Body of pancreas (tissue), 4 donors: ENCODE measurements at places on chromosomes 4 and X. TPM values are rescaled to one million over a fixed set of nuclear protein-coding genes. Genes with fewer than 3 reads are reported as not detected.

Gene MFAP3L
- total RNA-seq, result 1.3 TPM

Gene DDX53
- not detected for total RNA-seq

Gene HTR2C
- not detected for total RNA-seq

Gene RNF150
- 4.6 TPM for total RNA-seq

GRCh38 chrX:48045410-48046311, 25.8 kb downstream of the ZNF630 start:
- no peaks in the 10 kb centered on the region for H3K27me3 ChIP-seq
- H3K36me3 ChIP-seq, result no peaks in the 10 kb centered on the region
- peak; percentile 26 for DNase-seq
- H3K4me3 ChIP-seq, result no peak overlapping the region

DNA sequence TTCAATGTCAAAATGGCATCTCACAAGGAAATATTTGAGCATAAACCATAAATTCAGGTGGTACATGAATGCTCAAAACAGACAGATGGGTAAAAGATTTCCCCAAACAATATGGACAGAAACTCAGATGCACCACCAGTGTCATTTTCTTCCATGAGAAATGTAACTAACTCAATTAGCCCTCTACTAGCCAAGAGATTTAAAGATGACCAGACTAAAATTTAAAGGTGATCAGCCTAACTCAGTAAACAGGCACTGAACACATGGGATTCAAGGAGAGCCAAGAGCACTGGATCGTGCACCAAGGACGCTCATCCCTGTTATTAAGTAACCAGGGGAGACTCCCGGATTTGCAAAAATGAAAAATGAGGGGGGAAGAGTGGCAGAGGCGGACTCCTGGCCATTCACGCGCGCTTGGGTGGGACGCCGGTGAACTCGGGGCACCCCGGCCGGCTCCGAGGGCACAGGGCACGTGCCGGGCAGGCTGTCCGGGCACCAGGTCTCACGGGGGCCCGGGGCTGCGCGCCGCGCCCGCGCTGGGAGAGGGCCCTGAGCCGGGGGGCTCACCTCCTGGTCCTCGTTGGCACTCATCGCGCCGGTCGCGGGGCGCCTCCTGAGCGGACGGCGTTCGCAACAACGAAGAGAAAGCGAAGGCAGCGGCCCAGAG, 490 bp downstream of the RWDD4 start:
- H3K4me1 ChIP-seq, result peaks cover 20% of the 10 kb centered on the region
- H3K4me3 ChIP-seq, result peak overlapping the region; percentile 93
- peak overlapping the region; percentile 95 for H3K27ac ChIP-seq
- H3K36me3 ChIP-seq, result peaks cover 2% of the 10 kb centered on the region
- no peaks in the 10 kb centered on the region for H3K27me3 ChIP-seq

DNA sequence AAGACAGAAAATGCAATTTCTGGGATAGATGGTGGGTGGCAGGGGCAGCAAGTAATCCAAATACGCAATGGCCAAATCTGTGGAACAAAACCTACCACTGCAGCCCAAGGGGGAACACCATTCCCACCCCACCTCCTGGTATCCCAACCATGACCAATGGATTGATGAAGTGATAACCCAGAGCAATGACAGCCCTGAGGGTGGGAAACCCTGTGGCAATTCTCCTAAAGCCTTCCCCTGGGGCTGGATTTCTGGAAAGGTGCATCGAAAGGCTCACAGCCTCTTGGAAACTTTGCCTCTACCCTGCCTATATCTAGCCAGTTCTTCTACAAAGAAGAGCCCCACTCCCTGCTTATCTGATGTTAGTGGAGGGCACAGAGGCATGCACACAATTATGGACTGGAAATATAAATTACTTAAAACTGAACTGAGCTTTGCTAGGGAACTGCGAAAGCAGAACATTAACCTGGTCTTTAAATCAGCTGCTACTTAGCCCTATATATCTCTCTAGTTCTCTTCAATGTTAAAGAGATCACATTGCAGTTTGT, 59.9 kb upstream of the TXK start:
- no peaks in the 10 kb centered on the region for H3K27me3 ChIP-seq
- no peak for DNase-seq
- H3K27ac ChIP-seq, result no peak overlapping the region
- H3K4me1 ChIP-seq, result no peaks in the 10 kb centered on the region

DNA sequence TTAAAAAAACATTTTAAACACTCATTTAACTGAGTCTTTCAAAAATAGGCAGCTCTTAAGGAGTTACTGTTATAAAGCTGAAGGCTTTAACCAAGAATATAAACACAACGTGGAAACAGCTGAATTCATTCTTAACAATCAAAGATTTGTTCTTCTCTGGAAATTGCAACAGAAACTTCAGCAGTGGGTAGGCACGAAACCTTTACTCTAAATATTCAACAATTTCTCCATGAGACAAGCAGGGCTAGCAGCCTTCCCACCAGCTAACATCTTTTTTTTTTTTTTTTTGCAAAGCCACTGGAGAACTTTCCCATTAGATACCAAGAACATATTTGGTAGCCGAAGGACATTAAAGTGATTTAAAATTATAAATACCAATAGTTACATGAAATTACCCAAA, 78.2 kb upstream of the PRSS48 start:
- H3K4me1 ChIP-seq, result peaks cover 16% of the 10 kb centered on the region
- no peak overlapping the region for H3K4me3 ChIP-seq
- DNase-seq, result no peak
- no peaks in the 10 kb centered on the region for H3K27me3 ChIP-seq

DNA sequence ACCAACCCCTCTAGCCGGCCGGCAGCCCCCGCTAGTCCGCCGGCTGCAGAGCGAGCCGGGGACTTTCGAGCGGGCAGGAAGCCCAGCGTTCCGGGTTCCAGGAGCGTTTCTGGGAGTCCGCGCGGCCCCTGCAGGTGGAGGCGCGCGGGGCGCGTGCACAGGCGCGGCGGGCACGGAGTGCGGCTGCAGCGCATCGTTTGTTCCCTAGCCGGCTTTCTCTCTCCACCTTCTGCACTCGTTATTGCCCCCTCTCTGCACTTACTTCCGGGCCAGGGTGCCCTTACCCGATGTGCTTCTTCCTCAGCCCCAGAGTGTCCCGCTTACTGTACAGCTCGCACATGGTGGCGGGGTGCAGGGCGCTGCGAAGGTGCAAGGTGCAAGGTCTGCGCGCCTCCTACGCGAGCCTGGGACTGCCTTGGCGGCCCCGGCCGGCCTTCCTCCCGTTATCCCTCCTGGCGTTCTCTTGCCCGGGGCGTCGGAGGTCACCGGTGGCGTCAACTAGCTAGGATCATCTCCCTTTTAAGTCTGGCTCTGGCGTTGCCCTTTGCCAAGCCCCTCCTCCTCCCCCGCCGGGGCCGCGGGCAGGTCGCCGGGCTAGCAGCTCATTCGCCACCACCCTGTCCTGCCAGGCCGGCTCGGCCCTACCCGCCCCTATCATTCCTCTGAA, at the start of gene ETNPPL:
Gene ETNPPL (minus strand): TSS at position 495 of the 667 bp plus-strand sequence. CDS start 155 bp downstream, at position 340.
- H3K4me3 ChIP-seq, result peak within 1 kb of the TSS; percentile 18
- no peak within 1 kb of the TSS for H3K27ac ChIP-seq
- H3K27me3 ChIP-seq, result no peaks in the 10 kb centered on the region

DNA sequence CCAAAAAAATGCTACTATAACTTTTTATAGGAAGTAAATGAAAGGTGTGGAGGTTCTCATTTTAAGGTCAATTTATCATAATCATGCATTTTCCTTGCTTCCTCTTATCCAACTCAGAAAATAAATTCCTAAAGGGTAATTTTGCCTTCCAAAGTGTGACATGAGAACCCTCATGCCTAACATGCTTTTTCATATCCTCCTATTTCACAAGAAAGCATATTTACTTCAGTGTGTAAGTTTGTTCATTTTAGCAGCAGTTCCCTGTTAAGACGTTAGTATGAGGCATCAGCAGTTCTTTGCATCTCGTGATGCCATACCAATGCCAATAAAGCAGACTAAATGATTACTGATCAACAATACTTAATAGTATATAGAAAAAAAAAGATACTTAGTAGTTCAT, 18.4 kb downstream of the WDFY3 start:
- DNase-seq, result no peak
- H3K36me3 ChIP-seq, result no peaks in the 10 kb centered on the region
- peak overlapping the region; percentile 9 for H3K27ac ChIP-seq
- peaks cover 31% of the 10 kb centered on the region for H3K4me1 ChIP-seq
- no peaks in the 10 kb centered on the region for H3K27me3 ChIP-seq
- H3K4me3 ChIP-seq, result no peak overlapping the region

- no peaks in the 10 kb centered on the region for H3K4me1 ChIP-seq
- DNase-seq, result no peak
- H3K27me3 ChIP-seq, result no peaks in the 10 kb centered on the region
- no peak overlapping the region for H3K27ac ChIP-seq
- H3K36me3 ChIP-seq, result no peaks in the 10 kb centered on the region
- H3K4me3 ChIP-seq, result no peak overlapping the region
Observed at GRCh38 chr4:106766519-106766918, 269.6 kb downstream of the DKK2 start.

GRCh38 chr4:107215222-107215621, 179.1 kb upstream of the DKK2 start:
- no peak overlapping the region for H3K27ac ChIP-seq
- H3K4me1 ChIP-seq, result no peaks in the 10 kb centered on the region
- no peaks in the 10 kb centered on the region for H3K27me3 ChIP-seq
- no peak for DNase-seq

- no peaks in the 10 kb centered on the region for H3K27me3 ChIP-seq
- no peak for DNase-seq
- no peak overlapping the region for H3K27ac ChIP-seq
- no peak overlapping the region for H3K4me3 ChIP-seq
- H3K4me1 ChIP-seq, result no peaks in the 10 kb centered on the region
Observed at GRCh38 chr4:97496298-97496873, 646.9 kb downstream of the STPG2 start.
